ENCODE measurements at places on chromosomes 6 and 20.

GRCh38 chr6:99013145-99013544 lies 65.4 kb upstream of the FBXL4 start:
- no peak for DNase-seq

DNA sequence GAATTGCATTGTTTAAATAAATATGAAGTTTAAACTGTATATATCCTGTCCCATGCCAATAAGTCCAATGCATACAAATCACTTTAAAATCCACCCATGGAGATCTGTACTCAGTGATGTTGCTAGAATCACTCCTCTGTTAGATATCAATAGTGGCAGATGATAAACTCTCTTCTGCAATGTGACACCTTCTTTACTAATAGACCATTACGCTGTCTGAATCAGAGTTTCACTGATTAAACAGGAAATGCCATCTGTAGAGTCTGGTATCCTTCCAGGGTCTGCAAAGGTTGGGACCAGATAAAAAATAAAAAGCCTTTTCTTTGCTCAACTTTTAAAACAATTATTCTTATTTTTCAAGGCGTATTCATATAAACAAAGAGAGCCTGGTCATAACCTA lies 134.5 kb downstream of the EDN3 start:
- DNase-seq = no peak

DNA sequence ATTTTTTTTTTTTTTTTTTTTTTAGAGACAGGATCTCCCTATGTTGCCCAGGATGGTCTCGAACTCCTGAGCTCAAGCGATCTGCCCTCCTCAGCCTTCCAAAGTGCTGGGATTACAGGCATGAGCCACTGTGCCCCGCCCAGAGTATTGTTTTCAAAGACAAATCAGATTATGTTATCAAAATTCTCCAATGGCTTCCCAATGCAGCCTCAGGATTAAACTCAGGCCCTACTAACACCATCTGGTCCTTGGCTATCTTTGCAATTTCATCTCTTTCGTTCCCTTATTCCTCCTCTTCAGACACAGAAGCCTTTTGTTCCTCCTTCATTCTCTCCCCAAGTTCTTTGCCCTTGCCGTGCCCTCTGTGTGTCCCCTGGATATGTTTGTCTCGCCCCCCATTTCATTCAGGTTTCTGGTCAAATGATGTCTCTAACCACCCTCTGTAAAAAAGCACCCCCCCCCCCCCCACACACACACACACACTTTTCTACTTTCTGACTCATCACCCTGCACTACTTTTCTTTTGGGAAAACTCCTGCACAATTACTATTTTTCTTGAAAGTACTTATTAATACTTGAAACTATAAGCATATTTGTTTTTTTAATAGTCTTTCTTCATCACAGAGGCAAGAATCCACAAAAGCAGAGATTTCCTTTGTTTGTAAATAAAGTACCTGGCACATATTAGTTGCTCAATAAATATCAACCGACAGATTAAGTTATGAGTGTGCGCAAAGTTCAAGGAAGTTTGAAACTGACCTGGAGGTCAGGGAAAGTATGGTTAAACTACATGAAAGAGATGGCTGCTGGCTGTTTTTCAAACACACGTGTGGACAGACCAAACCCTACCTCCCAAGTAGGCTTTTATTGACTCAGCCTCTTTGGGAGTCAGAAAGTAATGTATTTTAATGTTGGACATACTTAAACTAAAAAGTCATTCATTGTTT lies 16.7 kb downstream of the BTN1A1 start:
- DNase-seq = no peak

- no peak for DNase-seq
These were observed 72.7 kb upstream of the GATA5 start for GRCh38 chr20:62548471-62548870.

- DNase-seq = no peak
These were observed 87.6 kb upstream of the GCM1 start for GRCh38 chr6:53236241-53236640.

GRCh38 chr6:124441450-124441849 lies 520.8 kb upstream of the RNF217 start:
- no peak for DNase-seq

DNA sequence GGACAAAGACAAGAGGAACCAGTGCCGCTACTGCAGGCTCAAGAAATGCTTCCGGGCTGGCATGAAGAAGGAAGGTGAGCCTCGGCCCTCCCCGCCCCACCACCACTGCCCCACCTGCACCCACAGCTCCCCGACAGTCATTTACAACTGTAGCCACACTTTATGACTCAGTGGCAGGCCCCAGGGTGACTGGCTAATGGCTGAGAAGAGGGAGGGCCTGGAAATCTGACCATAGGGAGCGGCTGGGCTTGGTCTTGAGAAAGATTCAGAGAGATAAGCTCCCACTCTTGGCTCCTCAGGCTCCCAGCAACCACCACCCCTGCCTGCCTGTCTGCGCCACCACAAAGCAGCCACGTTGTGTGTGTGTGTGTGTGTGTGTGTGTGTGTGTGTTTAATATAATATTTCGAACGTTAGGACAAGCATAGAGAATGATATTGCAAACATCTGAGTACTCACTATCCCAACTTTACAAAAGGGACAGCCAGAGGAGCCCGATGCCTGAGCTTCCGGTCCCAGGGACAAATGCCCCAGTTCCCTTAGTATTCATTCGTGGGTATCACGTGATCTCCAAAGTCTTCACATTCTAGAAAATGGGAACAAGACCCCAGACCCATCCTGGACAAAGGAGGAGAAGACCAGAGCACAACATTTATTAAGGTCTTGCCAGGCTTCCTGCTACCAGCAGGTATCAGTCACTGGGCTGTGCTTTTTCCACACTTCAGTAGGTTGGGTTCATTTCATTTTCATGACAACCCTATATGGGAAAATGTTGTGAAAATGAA lies 52.1 kb downstream of the HNF4A start:
- DNase-seq = no peak

GRCh38 chr6:56984361-56984760 lies 29.5 kb downstream of the BEND6 start:
- DNase-seq = no peak

DNA sequence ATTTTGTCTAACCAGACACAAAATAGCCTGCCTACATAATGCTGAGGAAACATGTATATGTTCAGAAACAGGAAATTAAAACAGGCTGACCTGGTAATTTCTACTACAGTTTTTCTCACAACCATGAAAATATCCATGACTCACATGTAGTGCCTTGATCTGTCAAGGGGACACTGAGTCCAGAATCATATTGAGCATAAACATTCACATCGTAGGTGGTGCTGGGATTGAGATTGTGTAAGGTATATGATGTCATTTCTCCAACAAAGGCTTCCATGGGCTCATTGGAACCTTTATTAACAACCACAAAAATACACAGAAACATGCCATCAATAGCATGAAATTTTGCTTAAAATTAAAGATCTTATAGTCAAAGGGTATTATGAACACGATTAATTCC lies 80.9 kb downstream of the COL12A1 start:
- no peak for DNase-seq

GRCh38 chr6:40819182-40819834 lies 219.7 kb downstream of the UNC5CL start:
- DNase-seq = no peak

DNA sequence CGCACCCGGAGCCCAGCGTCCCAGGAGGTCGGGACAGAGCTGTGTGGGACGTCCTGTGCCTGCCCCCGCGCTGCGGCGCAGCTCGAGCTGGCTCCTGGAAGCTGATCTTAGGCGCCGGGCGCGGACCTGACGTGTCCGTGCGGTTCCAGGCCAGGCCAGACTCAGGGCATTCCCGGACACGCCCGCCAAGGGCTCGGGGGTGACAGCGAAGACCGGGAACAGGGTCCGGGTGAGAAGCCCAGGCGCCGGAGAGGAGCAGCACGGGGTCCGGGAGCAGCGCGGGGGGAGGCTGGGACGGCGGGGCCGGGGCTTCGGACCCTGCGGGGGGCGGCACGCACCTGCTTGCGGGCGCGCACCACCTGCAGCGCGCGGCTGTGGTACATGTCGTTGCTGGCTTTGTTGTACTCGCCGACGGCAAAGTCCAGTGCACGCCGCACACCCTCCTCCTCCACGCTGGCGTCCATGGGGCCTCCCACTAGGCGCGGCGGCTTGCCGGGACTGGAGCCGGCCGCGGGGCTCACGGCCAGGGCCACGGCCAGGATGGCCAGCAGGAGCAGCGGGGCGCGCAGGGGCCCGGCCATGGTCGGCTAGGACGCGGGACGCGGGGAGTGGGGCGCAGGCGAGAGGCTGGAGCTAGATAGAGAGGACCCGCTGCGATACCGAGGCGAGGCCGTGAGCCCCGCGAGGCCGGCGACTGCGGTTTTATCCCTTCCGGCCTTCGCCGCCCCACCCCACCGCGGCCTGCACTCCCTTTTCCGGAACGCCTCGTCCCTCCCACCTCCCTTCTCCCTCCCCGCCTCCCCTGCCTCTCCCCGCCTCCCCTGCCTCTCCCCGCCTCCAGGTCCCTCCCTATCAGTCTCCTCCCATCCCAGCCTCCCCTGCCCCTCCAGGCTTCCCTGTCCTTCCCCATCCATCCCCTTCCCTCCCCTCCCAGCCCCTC lies at the start of gene CST3:
Gene CST3 (minus strand): TSS at position 674 of the 940 bp plus-strand sequence. CDS start 93 bp downstream, at position 581.
- no peak for DNase-seq
